Ecto neural progenitor cell (in vitro differentiated cells): ENCODE measurements at places on chromosomes 6 and 20.

DNA sequence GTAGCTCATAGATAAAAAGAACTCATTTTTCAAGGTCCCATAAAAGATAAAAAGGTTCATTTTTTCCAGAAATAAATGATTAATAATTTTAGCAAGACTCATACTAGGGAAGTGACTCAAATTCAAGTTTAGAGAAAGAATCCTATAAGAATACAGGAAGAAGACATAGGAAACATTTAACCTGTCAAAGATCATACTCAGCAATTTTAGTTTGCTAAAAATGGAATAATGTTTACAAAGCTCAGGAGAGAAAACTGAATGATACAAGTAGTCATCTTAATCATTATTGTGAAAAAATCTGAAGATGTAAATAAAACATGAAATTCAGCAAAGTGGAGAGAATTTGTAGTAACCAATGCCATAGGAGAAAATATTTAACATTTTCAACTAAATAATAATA is 926.6 kb downstream of the TBC1D32 start:
- no peak for DNase-seq

DNA sequence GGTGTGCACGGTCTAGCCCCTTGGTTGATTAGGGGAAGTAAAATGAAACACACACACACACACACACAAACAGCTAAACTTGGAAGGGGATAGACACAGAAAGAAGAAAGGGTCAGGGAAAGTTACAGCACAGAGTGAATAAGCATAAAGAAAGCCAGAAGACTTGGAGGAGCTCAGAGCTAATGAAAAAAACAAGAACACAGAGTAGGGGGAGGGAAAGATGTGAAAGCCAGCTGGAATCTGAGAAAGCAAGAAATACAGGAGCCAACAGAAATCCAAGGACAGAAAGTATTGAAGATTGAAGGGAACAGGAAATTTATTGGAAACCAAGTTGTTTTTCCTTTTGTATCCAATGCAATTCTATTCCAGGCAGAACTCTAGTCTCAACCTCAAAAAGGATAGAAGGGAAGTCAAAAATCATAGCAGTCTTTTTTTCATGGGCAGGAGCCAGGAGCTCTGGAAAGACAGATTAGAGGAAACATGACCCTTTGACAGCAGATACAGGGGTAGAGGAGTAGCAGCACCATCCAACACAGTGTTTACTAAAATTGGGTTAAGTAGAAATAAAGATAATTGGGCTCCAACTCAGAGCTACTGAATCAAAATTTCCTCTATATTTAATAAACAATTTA is 10.1 kb downstream of the HMGCLL1 start:
- no peak for DNase-seq

DNA sequence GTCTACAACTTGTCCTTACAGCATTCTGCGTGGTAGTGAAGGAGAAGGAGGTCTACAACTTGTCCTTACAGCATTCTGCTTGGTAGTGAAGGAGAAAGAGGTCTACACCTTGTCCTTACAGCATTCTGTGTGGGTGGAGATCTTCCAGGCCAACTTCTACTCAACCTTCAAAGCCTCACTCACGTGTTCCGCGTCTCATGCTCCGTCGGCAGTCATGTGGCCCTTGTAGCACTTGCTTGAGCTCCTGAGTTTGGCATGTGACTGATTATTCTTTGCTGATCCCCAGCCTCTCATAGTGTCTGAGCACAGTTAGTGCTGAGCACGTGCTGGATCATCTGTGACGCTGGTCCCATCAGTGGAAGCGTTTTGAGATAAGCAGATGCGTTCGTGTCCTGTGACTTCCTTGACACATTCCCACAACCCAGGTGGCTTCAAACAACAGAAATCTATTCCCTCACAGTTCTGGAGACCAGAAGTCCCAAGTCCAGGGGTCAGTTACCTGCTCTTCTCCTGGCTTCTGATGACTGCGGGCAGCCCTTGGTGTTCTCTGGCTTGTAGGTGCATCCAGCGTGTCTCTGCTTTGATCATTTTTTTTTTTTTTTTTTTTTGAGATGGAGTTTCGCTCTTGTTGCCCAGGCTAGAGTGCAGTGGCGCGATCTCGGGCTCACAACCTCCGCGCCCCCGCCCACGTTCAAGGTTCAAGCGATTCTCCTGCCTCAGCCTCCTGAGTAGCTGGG is 2.6 kb downstream of the SS18L1 start:
- no peak for DNase-seq

DNA sequence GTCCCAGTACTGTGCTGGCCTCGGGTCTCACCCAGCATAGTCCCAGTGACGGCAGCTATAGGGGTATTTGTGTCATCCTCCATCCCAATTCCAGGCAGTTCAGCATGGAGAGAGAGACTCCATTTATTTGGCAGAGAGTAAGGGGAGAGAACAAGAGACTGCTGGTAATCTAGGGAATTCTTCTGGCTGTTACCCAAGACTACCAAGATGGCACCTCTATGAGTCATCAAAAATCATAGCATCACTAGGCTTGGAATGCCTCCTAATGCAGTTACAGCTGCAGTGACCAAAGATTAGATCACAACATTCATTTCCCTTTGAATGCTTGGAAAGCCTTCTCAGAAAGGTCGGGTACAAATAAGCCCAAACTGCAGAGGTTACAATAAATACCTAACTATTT is 660.4 kb upstream of the FLRT3 start:
- DNase-seq, result no peak

DNA sequence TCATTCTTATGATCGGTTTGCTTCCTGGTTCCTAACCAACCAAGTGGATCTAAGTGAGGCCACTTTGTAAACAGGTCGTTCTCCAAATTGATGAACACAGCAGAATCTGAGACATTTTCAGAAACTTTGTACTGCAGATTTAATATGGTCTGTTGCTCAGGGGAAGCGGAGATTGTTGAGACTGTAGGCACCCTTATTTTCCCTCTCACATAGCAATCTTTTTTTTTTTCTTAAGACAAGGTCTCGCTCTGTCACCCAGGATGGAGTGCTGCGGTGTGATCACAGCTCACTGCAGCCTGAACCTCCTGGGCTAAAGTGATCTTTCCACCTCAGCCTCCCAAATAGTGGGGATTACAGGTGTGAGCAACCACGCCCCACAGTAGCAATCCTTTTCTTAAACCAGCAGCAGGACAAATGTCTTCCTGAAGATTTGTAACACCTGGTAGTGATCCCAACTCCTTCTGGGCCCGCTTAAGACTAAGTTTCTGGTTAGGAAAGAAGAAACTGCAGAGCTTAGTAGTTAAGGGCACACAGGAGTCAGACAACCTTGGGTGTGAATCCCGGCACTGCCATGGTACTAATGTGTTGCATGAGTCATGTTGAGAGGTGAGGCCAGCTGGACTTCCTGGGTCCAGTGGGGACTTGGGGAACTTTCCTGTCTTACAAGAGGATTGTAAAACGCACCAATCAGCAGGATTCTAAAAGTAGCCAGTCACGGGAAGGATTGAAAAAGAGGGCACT is 48.4 kb upstream of the EZR start:
- no peak for DNase-seq
